ENCODE measurements at places on chromosomes 1 and 21.

GRCh38 chr1:155141749-155142148 lies 1.4 kb upstream of the DPM3 start:
- DNase-seq = no peak

DNA sequence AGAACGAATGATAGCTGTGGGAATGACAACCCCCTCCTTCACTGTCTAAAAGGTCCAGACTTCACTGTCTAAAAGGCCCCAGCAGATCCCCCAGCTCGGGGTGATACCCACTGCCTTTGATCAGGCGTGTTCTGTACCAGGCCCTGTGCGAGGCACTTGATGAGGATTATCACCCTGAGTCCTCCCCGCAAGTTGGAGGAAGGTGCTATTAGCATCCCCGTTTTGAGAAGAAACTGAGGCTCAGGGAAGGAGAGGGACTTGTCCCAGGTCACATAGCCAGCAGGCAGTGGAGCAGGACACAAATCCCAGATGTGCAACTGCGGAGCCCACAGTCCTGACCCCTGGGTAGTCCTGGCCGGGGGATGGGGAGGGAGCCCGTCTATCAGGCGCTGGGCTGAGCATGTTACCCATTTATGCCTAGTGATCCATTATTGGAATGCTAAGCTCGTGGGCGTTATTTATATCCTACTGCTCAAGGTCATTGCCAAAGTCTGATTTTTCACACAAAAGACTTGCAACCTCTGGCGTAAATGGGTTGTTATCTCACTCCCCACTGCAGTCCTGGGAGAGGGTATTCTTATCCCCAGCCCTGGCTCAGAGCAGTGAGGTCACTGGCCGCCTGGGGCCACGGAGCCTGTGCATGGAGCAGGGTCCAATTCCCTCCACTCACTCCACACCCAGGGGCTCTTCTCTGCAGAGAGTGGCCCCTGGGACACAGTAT lies 722.2 kb downstream of the MATN1 start:
- DNase-seq = no peak

- peak; percentile 65 for DNase-seq
These were observed 83.9 kb upstream of the EDEM3 start for GRCh38 chr1:184838504-184838951.

DNA sequence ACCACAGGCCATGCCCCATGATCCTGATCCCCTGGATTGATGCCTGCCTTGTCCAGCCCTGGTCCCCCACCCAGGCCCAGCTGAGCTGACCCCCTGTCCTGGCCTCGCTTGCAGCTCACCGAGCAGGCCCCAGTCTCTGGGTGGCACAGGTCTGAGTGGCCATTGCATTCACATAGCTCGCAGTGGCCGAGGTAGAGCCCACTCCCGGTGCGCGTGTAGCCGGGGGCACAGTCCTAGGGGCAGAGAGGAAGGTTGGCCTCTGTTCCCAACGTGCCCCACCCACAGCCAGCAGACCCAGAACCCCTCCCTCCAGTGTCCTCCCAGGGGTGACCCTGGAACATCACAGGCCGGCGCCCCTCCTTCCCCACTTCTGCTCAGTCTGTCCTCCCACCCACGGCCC lies 51.9 kb downstream of the LDLRAD2 start:
- no peak for DNase-seq

GRCh38 chr1:72184099-72184701 lies 98.1 kb downstream of the NEGR1 start:
- DNase-seq = no peak

DNA sequence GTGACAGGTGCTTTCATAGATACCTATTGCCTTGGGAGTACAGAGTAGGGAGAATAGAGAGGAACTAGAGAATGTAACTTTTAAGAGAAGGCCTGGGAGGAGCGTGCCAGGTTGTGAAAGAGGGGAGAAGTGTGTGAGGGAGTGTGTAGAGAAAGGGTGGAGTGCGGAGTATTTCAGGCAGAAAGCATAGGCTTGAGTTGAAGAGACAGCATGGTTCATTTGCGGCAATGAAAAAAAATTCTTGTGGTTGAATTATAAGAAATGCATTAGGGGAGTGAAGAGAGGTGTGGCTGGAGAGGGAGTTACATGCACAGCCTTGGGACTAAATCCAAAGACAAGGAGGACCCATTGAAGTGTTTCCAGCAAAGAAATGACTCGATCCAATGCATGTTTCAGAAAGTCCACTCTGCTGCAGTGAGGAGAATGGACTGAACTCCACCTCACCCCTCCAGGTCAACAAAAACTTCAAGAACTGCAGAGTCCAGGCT lies 81.7 kb upstream of the ADAM30 start:
- no peak for DNase-seq

DNA sequence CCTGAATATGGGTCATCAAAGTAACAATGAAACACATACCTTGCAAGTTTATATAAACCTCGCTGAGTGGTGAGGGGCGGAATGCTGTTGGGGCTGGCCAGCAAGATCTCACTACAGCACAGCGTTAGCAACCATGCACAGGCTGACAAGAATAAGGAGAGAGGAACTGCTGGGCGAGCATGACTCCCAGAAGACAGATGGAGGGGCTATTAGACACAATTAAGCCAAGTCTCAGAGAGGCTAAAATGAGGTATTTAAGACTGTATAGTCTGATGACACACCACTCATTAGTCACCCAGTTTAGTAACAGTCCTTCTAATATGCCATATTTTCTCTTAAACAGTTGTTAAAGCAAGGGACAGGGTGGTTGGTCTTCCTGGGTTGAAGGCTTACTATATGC lies 340.2 kb upstream of the NR5A2 start:
- DNase-seq = peak; percentile 8

Measured in H4 (cell line).